ENCODE measurements at places on chromosomes 6 and 20. TPM values are rescaled to one million over a fixed set of nuclear protein-coding genes. Genes with fewer than 3 reads are reported as not detected.

The GPLD1 gene
- 6.5 TPM for total RNA-seq

The TXLNB gene
- 2.5 TPM for total RNA-seq

- H3K4me3 ChIP-seq = no peak overlapping the region
- H3K27me3 ChIP-seq = no peaks in the 10 kb centered on the region
- DNase-seq = no peak
- no peaks in the 10 kb centered on the region for H3K4me1 ChIP-seq
- no peak overlapping the region for H3K27ac ChIP-seq
Measured at GRCh38 chr6:53944543-53944942, 149.7 kb downstream of the LRRC1 start.

- no peak for DNase-seq
- H3K4me3 ChIP-seq = no peak overlapping the region
- H3K27me3 ChIP-seq = no peaks in the 10 kb centered on the region
- H3K27ac ChIP-seq = no peak overlapping the region
Measured at GRCh38 chr20:1484438-1485116, 6.6 kb downstream of the SIRPB2 start.

DNA sequence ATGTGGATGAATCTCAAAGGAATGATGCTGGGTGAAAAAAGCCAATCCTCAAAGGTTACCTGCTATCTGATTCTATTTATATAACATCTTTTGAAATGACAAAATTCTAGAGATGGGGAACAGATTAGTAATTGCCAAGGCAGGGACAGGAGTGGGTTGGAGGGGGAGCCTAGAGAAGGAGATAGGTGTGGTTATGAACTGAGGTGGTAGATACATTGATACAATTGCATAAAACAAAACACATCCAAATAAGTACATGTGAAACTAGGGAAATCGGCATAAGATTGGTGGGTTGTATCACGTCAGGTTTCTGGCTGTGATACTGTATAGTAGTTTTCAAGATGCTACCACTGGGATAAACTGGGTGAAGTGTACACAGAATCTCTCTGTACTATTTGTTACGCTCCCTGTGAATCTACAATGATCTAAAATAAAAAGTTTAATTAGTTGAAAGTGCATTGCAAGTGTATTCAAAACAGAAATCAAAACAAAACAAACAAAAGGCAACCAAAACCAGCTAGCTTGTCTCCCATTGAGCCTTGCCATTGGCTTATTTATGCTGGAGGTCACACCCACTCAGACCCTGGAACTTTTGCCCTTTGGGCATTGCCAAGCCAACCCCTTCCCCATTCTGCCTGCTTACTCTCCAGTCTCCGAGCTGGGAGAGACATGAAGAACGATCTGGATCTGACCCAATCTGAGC lies 27.8 kb downstream of the PPP1R16B start:
- no peak for DNase-seq
- H3K4me1 ChIP-seq = no peaks in the 10 kb centered on the region
- no peak overlapping the region for H3K27ac ChIP-seq
- no peaks in the 10 kb centered on the region for H3K36me3 ChIP-seq
- no peak overlapping the region for H3K4me3 ChIP-seq
